ENCODE measurements at places on chromosomes 5 and 9.
A peak's percentile ranks its signal among the peaks of the same experiment; 100 is the strongest.

DNA sequence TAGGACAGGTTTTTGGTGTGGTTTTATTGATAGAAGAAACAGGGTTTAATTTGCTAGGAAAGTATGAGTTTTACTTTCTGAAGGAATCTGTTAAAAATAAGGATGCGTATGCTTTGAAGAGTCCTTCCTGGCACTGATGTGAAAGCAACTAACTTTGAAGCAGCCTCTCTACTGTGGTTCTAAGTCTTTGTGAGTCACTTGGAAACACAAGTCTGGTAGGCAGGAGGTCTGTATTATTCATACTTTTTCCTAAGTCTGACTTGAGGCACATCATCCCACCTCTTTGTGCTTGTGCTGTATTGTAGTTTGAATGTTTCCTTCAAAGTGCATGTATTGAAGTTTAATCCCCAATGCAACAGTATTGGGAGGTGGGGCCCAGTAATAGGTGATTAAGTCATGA lies 129.0 kb downstream of the TAF11L14 start:
- no peak for DNase-seq

GRCh38 chr9:29211580-29212396 lies 1638.5 kb upstream of the C9orf72 start:
- DNase-seq = no peak

DNA sequence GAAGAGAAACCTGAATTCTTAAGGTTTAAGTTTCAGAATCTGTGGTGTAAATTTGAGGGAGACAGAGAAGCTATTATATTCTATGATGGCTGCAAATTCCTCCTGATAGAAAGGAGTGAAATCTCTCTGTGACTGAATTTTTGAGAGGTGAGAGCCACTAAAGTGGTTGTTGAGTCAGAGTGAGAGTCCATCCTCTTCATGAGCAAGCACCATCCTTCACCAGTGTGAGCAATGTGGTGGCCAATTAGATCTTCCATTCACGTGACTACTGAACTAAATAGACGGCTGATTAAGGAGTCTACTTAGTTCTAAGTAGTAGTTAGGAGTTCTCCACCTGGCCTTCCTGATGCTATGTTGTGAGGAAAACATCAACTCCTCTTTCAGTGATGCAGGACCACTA lies 147.8 kb upstream of the CCNH start:
- no peak for DNase-seq

DNA sequence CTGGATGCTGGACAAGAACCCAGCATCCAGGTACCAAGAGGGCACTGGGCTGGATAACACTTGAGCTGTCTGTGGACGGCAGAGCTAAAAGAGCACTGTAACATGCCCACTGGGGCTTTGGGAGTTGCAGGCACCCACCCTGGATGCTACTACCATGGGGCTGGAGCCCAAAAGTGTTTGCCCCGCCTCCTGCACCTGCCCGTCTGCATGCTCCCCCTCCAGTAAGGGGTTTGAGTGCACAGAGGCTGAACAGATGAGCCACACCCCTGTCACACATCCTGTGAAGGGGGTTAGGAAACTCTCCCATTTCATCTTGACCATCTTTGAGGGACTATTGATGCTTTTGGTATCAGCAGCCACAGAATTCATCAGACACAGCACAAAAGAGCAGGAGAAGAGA lies 69.0 kb downstream of the LIX1 start:
- DNase-seq = no peak

DNA sequence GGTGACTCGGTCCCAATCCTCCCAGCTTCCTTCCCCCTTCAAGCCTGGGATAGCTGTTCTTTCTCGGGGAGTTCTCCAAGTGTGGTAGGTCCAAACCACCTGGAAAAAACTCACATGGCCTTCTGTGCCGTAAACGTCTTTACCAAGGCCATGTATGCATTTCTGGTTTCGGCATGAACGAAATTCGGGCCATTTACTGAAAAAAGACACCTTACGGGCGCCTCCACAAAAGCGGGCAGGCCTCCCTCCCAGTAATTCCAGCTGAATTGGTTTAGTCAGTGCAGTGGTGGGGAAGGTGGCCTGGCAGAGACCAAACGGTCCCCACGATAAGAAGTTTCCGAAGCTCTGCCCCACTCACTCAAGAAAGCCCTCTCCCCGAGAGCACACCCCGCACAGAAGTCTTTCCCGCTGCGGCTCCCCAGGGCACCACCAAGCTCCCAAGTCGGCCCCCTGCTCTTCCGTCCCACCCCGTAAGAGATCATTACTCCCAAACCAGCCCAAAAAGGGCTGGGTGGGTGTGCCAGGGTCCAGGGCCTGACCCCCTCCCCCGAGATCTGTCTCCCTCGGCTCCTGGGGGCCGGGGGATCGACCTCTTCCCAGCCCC lies 86.3 kb upstream of the MELK start:
- DNase-seq = no peak

- no peak for DNase-seq
Measured at GRCh38 chr5:170627271-170627670, 123.5 kb downstream of the KCNIP1 start.

DNA sequence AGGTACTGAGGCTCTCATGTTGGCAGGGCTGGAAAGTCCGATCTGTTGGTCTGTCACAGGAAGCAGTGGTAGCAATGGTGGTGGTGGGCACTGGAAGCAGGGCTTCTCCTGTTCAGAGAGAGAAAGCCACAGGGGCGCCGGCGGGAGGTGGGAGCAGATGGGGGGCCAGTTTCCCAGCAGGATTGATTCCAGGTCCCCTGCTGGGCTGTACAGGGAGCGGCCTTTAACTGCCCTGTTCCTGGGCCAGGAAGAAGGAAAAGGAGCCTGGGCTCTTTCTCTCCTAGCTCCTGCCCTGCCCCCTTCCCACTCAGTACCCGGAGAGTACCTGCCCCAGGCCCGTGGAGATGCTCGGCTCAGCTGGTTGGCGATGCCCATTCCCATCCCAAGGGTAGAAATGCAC lies 2.6 kb upstream of the DAB2IP start:
- DNase-seq = no peak

- DNase-seq = no peak
Measured at GRCh38 chr5:150729859-150730258, 29.0 kb downstream of the DCTN4 start.

DNA sequence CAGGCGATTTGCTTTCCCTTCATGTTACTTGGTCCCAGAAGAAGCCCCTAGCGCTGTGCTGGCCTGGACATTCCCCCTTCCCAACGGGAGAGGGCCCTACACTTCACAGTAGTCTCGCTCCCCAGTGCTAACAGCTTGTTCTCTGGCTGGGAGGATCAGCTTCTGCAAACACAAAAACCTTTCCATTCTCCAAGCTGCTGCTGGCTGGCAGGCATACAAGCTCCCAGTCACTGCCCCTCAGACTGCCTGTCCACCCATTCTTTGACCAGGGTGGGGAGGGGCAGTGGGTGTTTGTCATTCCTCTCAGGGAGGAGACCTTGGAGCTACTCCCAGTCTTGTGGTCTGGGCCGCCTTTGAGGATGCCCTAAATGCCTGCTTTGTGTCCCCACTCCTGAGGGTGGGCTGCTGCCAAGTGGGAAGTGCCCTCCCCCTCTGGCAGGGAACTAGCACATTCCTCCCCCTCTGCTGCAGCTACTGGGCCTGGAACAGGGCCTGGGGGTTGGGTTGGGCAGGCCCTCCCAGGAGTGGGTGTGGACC lies 20.8 kb downstream of the ENHO start:
- DNase-seq = peak; percentile 67

DNA sequence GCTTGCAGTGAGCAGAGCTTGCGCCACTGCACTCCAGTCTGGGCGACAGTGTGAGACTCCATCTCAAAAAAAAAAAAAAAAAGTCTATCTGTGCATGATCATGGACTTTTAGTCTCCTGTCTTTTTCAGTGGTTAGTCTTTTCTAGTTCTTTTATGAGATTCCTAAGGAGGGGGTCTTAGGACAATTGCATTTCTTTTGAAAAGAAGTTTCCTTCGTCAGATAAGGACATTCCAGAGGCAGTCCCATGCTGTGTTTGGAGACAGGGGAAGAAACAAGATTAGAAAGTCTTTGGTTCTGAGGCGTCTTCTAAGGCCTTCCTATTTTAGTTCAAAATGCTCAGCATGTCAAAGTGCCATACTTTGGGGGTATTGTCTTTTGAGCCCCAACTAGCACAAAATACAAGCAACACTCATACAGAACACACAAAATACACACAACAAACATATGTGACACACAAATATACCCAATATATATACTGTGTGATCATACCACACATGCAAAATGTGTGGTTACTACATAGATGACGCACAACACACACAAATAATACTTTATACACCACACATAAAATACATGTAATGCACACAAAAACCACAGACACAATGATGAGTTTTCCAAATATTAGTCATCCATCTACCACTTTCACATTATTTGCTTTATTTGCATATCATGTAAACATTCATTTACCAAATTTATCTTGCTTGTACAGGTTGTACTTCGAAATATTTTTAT lies 394.5 kb downstream of the SPATA31D1 start:
- no peak for DNase-seq

- DNase-seq = no peak
Measured at GRCh38 chr9:93950619-93951601, 4.2 kb downstream of the BARX1 start.

GRCh38 chr5:2106721-2107120 lies 224.0 kb upstream of the IRX4 start:
- no peak for DNase-seq

DNA sequence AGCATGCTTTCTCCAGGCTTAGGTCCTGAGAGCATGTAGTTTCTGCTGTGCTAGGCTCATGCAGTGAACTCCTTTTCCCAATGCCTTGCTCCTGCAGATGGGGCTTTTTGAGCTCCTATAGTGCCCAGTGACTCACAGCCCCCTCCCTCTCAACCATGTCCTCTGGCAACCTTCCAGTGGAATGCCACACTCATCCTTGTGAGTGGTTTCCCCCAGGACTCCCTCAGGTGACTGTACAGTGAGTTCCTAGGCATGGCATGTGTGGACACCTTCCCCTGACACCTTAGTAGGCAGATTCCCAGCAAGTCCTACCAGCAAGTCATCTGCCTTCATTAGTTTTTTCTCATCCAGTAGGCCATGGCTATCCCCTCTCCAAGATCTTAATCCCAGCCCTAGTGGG lies 72.4 kb upstream of the CXCL14 start:
- no peak for DNase-seq

All from ovary (tissue), 10 donors.